CD4-positive, alpha-beta T cell (primary cell): ENCODE measurements at places on chromosomes 12 and 14. TPM values are rescaled to one million over a fixed set of nuclear protein-coding genes. Genes with fewer than 3 reads are reported as not detected.

DNA sequence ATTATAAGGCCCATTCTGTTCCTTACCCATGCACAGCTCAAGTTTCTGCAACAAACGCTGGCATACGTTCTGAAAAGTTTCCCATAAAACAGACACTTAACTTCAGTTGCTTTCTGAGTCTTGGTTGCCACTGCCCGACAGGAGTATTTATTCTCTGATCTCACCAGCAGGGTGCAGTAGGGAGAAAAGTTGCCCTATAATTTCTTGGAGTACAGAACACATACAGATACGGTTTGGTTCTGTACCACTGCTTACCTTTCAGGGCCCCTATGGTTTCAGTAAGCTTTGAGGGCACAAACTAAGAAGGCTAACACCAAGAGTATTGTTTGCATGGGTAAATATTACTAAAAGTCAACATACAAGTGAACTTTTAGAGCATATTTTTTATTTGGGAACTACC lies 77.9 kb downstream of the SPATA7 start:
- no peak overlapping the region for H3K4me3 ChIP-seq
- no peaks in the 10 kb centered on the region for H3K4me1 ChIP-seq
- no peak overlapping the region for H3K27ac ChIP-seq
- H3K36me3 ChIP-seq, result no peaks in the 10 kb centered on the region
- no peaks in the 10 kb centered on the region for H3K27me3 ChIP-seq

The TARBP2 gene
- total RNA-seq, result 22.4 TPM

DNA sequence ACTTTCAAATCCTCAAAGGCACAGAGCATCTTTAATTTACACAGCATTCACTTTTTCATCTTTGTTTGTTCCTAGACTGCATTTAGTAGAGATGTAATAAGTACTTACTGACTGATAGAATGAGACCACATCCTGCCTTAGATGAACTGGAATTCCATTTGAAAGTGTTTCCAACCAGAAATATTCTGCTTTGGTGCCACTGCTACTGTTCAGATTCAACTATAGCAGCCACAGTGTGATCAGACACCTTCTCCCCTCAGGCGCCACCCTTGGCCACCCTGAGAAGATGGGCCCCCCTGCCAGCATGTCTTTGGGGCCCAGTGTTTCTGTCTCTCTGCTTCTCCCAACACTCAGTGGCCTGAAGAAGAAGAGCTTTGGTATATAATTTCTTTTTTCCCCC lies 449.1 kb downstream of the RAD51B start:
- no peak overlapping the region for H3K27ac ChIP-seq
- H3K4me3 ChIP-seq, result no peak overlapping the region
- H3K36me3 ChIP-seq, result no peaks in the 10 kb centered on the region
- DNase-seq, result no peak
- no peaks in the 10 kb centered on the region for H3K27me3 ChIP-seq

The ADGRD1 gene
- not detected for total RNA-seq

The TNFAIP2 gene
- total RNA-seq, result 6.1 TPM

DNA sequence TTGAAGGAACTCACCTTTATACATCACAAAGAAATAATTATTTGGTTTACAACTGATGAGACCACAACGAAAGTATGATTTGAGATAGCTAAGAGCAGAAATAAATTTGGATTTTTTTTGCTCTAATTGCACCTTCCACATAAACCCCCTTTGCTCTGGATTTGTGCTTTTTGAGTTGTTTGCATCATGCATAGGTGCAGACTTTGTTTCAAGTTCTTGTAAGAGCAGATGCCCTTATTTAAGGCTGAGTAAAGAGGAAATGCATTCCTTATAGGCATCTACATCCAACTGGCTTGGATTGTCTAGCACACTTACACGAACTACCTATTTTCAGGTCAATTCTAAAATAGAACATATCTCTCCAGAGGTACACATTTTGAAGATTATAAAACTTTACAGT lies 6.6 kb upstream of the CCND2 start:
- H3K36me3 ChIP-seq, result no peaks in the 10 kb centered on the region
- no peak overlapping the region for H3K27ac ChIP-seq
- DNase-seq, result no peak
- H3K27me3 ChIP-seq, result no peaks in the 10 kb centered on the region

- H3K4me1 ChIP-seq, result no peaks in the 10 kb centered on the region
- no peak overlapping the region for H3K27ac ChIP-seq
- no peak for DNase-seq
- no peaks in the 10 kb centered on the region for H3K36me3 ChIP-seq
- no peaks in the 10 kb centered on the region for H3K27me3 ChIP-seq
Measured at GRCh38 chr12:90520002-90520734, 434.8 kb downstream of the CCER1 start.

DNA sequence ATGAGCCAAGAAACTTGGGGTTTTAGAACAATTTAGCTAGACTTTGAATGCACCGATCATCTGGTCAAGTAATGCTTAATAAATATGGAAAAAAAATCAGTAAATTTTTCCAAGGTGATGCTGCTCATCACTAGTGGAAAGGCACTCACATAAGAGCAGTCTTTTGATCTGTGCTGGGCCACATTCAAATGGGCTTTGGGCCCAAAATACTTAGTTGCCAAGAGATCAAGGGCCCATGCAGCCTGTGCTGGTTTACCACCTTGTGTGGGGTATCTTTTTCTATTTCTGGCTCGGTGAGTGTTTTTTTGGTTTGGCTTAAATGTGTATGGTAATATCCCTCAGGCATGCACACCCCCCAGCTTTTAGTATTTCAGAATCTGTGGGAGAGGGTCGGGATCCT lies 943.2 kb downstream of the TMTC2 start:
- no peaks in the 10 kb centered on the region for H3K27me3 ChIP-seq
- no peak overlapping the region for H3K4me3 ChIP-seq
- H3K4me1 ChIP-seq, result no peaks in the 10 kb centered on the region
- no peak overlapping the region for H3K27ac ChIP-seq

DNA sequence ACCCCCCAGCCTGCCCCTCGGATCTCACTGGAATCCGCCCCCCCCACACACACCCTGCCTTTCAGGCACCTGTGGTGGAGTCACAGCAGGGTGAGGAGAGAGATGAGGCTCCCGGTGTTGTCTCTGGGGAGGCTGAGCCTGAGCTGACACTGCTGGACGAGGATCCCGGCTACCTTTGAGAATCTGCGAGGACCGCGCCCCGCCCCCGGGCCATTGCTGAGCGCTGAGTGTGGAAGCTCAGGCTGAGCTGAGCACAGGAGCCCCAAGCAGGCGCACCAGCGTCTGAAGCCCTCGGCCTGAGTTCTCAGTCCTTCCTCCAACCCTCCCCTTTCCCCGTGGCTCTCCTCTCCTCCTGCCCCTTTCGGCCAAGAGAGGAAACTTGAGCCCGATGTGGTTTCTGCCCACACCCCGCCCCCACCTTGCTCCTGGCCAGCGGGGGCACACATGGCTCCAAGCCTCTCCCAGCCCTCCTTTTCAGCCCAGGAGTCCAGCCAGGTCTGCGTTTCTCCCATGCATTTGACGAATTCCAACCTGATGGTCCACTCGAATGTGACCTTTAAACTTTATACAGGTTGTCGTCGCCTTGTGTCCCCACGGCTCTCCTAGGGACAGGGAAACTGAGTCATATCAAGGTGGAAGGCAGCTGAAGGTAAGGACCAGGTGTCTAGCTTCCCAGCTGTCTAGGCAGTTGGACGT lies at the start of gene NFE2:
Gene NFE2 (minus strand): TSS at position 284 of the 696 bp plus-strand sequence. CDS start 5,767 bp downstream, outside the sequence.
- peaks cover 39% of the 10 kb centered on the region for H3K27me3 ChIP-seq
- H3K27ac ChIP-seq, result no peak within 1 kb of the TSS
- H3K4me1 ChIP-seq, result peaks cover 35% of the 10 kb centered on the region
- H3K4me3 ChIP-seq, result peak within 1 kb of the TSS; percentile 27

DNA sequence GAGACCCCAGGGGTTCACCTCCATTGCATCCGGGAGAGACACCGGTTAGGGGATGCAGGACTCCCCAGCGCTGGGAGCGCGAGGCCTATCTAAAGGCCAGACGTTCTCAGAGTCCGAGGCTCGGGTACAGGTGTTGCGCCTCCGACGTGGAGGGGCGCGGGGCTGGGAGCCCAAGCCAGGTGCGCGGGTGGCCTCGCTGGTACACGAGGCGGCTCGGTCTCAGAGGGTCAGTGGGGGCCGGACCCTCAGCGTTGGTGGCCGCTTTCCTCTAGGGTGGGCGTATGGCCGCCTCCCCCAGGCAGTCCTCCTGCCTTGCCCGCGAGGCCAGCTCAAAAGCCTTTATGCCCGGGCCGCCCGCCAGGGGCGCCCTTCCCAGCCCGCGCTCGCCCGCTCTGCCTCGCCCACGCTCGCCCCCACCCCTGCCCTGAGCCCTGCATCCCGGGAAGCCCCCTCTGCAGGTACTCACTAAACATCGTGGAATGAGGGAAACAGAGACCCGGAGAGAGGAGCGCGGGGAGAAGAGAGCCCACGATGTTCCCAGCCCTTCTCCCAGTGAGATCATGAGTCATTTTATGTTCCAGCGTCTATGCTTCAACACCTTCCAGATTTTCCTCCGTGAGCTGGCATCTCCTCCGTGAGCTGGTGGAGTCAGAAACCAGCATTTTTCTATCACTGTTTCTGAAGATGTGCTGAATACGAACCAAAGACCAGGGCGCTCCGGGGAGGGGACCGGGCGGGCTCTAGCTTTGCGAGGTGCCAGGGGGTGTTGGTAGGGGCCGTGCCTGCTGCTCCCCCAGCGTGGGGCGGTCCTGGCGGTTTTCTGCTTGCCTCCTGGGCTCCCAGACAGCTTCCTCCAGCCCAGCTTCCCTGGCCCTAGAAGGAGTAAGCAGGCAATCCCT lies 73.8 kb downstream of the DIO3 start:
- H3K4me3 ChIP-seq, result no peak overlapping the region
- no peaks in the 10 kb centered on the region for H3K36me3 ChIP-seq
- H3K4me1 ChIP-seq, result no peaks in the 10 kb centered on the region
- no peak for DNase-seq
- H3K27me3 ChIP-seq, result peaks cover 7% of the 10 kb centered on the region

The LRCOL1 gene
- not detected for total RNA-seq

DNA sequence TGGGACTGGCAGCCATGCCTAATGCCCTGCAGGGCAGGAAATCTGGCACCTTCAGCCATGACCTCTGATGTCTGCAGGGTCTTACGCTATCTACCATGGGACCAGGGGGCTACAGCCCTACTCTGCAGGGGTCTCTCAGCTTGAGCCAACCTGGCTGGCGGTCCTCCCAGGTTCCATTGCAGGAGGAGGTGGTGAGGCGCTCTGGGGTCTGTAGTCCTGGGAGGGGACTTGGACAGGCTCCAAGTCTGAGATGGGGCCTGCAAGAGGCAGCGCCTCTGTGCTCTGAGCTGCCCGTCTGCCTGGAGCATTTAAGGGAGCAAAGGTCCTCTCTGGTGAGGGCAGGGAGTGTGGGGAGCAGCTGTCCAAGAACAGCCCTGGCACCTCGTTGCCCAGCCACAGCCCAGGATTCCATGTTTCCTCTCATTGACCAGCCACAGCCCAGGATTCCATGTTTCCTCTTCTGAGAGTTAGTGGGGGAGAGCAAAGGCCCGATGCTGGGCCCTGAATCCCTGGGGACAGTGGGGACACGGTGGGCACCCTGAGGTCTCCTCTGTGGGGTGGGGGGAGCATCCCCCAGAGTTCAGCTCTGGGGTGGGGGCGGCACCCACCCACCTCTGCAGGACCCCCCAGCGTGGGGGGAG lies 655 bp downstream of the PLD4 start:
- peaks cover 6% of the 10 kb centered on the region for H3K4me1 ChIP-seq
- H3K36me3 ChIP-seq, result no peaks in the 10 kb centered on the region
- no peaks in the 10 kb centered on the region for H3K27me3 ChIP-seq
- H3K27ac ChIP-seq, result no peak overlapping the region
- DNase-seq, result no peak

The TCL1A gene
- total RNA-seq, result not detected

The STAB2 gene
- total RNA-seq, result not detected

DNA sequence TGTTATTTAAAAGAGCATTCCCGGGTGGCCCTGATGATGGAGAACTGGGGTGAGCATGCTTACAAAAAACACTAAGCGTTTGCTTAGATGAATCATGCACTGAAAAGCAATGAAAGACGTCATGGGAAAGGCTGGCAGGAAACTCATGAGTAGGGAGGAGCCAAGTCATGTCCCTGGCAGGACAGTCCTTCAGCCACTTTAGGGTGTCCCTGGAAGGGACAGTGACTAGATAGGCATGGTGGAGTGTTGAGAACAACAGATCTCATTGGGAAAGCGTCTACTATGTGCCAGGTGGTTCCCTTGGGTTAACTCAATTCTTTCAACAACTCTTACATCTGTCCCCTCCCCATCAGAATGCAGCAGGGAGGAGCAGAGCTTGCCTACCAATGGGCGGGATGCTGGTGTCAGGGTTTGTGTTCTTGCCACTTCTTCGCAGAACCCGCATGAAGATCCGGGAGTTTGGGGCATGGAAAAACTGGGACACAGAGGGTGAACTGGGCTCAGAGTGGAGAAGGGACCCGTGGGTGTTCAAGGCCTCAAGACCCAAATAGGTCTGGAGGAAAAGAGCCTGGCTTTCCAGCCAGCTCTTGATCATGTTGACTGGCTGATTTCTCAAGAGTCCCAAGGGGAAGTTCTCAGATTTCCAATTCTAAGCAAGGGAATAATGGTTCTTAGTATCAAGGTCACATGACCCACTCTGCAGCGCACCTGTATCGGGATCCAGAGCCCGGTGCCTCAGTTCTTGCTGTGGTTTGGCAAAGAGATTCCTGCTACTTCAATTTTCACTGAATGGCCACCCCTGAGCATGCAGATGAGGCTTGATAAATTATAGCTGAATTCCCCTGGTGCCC lies 653.9 kb upstream of the TBX3 start:
- H3K4me3 ChIP-seq, result no peak overlapping the region
- no peaks in the 10 kb centered on the region for H3K36me3 ChIP-seq
- H3K4me1 ChIP-seq, result no peaks in the 10 kb centered on the region
- no peak overlapping the region for H3K27ac ChIP-seq
- H3K27me3 ChIP-seq, result no peaks in the 10 kb centered on the region
- DNase-seq, result no peak

- peaks cover 4% of the 10 kb centered on the region for H3K27me3 ChIP-seq
- peaks cover 4% of the 10 kb centered on the region for H3K4me1 ChIP-seq
Measured at GRCh38 chr12:68341822-68342221, 9.7 kb upstream of the MDM1 start.

The PGF gene
- total RNA-seq, result not detected

The CLEC12A gene
- total RNA-seq, result 0.42 TPM

- no peak overlapping the region for H3K4me3 ChIP-seq
- no peaks in the 10 kb centered on the region for H3K36me3 ChIP-seq
- no peaks in the 10 kb centered on the region for H3K4me1 ChIP-seq
- no peaks in the 10 kb centered on the region for H3K27me3 ChIP-seq
Measured at GRCh38 chr12:80565271-80565670, 121.2 kb downstream of the PTPRQ start.

The BAZ1A gene
- total RNA-seq, result 46.5 TPM

DNA sequence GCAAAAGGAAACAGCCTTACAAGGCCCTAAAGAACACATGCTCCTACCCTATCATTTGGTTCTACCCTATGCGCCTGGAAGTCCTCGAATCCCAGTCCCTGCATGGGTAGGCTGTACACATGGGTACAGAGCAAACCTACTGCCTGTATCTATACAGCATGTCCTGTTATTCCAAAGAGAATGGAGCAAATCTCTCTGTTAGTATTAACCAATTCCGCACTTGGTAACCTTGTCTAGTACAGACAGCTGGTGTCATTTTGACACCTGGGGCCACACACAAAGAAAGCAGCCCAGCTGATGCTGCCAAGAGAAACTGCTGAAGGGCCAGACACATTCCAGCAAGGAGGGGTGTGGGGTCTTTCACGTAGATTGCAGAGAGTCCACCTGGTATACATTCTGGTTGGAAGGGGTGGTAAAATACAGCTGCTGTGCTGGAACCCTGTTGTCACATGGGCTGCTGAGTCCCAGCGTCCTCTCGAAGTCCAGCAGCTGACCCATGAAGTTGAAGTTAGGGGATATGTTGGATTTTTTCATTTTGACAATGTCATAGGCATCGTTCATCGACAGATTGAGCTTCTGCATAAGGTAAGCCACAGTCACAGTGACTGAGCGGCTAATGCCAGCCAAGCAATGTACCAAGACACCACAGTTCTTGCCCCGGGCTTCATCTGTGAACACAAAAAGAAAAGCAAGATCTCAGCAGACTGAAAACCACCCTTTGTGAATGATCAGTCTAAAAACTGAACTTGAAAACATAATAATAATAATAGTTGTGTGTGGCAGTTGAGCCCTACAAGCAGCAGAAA lies 3.2 kb downstream of the DUSP6 start:
- H3K36me3 ChIP-seq, result no peaks in the 10 kb centered on the region
- no peak overlapping the region for H3K27ac ChIP-seq
- H3K27me3 ChIP-seq, result no peaks in the 10 kb centered on the region
